ENCODE measurements at places on chromosomes 5 and 9. TPM values are rescaled to one million over a fixed set of nuclear protein-coding genes. Genes with fewer than 3 reads are reported as not detected.

TRPM6 gene
- total RNA-seq = 0.13 TPM

SLC6A19 gene
- 0.16 TPM for total RNA-seq

RASGRF2 gene
- 0.20 TPM for total RNA-seq

PCA3 gene
- total RNA-seq = 3.4 TPM

IL13 gene
- not detected for total RNA-seq

LCN9 gene
- total RNA-seq = 1.7 TPM
